ENCODE measurements at places on chromosomes 6 and 20.
A peak's percentile ranks its signal among the peaks of the same experiment; 100 is the strongest.

GRCh38 chr20:61045091-61045490, 207.0 kb upstream of the CDH4 start:
- ATAC-seq = no peak

- no peak for ATAC-seq
These were observed 44.1 kb upstream of the EDN1 start for GRCh38 chr6:12245763-12246718.

DNA sequence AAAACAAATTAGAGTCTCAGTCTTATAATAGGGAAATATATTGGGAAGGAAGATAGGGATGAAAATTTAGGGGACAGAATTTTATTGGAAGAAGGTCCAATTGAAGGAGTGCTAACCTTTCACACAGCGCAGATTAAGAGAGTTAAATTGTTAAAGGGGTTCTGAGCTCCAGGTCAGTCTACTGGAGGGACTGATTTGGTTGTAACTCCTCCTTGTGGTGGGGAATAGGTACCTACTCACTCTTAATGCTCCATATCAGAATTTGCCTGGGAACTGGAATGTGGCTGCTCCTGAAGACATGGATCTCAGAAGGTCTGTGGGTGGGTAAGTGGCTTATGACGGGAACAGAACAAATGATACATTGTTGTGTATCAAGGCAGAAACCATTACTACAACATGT, 143.5 kb downstream of the FLRT3 start:
- no peak for ATAC-seq

DNA sequence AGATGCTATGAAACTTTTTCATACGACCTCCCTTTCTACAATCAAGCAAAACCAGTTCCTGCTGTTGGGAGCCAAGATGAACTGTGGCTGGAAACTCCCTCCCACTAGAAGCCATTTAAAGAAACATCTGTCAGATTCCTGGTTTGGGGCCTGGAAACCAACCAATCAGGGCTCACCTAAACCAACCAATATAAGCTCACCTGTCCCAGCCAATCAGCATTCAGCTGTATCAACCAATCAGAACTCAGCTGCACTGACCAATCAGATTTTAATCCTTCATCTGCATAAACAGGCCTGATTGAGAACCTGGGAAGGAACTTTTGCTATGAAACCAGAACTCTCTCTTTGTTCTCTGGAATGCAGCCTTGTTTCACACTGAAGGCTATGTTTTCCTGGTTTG, 42.4 kb downstream of the SNX14 start:
- ATAC-seq = no peak

- no peak for ATAC-seq
These were observed 5.0 kb upstream of the INSM1 start for GRCh38 chr20:20362774-20363433.

- no peak for ATAC-seq
These were observed 47.2 kb downstream of the FIG4 start for GRCh38 chr6:109738255-109738654.

- no peak for ATAC-seq
These were observed 57.3 kb downstream of the LINC00237 start for GRCh38 chr20:21048841-21049273.

- peak; percentile 37 for ATAC-seq
These were observed 80.3 kb downstream of the BACH2 start for GRCh38 chr6:90216072-90216977.

DNA sequence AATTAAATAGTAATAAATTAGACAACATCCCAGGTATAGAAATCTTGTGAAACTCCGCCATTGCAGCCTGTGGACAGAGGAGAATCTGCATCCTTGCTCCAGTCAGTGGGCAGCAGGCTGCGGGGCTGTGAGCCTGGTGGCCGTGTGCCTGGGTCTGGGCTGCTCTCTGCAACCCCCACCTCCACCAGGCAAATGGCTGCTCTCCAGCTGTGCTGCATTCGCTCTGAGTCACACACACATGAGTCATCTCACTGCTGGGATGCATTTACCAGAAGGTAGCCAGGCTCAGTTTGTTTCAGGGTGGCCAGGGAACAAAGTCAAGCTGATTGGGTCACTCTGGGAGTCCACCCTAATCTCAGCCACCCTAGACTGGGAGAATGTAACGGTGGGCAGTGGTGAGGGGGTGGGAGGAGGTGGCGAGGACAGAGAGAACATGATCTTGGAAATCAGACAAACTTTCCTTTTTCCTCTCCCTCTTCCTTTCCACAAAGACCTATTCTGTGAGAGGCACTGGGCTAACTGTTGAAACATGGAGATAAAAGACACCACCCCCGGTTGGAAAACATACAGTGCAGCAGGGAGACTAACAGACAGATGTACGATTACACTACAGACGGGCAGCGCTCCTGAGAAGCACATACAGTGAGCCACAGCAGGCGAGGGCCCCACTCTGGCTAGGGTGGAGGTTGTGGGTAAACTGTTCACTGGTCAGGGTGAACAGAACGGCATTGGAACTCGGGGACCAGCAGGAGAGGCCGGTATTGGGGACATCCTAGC, 59.2 kb downstream of the TRAM2 start:
- peak; percentile 79 for ATAC-seq

- no peak for ATAC-seq
These were observed 612 bp downstream of the TNNC2 start for GRCh38 chr20:45826381-45827019.

DNA sequence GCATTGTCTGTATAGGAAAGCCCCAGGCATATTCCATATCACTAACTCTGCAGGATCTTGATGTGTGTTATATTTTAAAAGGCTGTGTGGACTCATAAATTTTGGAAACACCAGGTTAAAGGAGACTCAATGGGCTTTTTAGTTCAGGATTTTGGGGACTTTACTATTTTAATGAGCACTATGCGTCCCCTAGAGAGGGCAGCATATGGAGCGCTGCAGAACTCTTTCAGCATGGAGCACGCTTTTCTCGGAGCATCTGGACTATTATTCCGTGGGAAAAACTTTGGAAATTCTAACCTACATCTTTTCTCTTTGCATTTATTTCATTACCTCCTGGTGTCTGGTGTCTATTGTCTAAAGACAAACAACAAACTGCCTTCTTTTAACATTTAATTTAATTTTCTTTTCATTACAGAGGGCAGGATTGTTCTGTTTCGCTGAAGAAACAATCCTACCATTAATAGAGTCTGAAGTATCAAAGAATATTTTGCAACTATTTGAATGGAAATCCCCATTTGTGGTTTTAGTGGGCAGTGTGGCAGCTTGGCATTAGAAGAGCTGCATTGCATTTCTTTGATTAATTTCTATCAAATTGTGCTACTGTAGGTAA, 399.9 kb upstream of the HSF2 start:
- ATAC-seq = no peak

Data from activated CD4-positive, CD25-positive, alpha-beta regulatory T cell treated with anti-CD3 and anti-CD28 coated beads, Interleukin-2, amount 50 U/mL, for 24 hours (primary cell).